Cardiac septum (tissue), 1 donor: ENCODE measurements at places on chromosomes 16 and 17.

- no peak for DNase-seq
Observed at GRCh38 chr16:67961551-67961957, 6.9 kb downstream of the SLC12A4 start.

- DNase-seq, result no peak
Observed at GRCh38 chr17:29042679-29043538, at the start of gene PIPOX. Gene PIPOX, plus strand, starts transcription at chr17:29043141. Its CDS starts 85 bp downstream, at chr17:29043226.

DNA sequence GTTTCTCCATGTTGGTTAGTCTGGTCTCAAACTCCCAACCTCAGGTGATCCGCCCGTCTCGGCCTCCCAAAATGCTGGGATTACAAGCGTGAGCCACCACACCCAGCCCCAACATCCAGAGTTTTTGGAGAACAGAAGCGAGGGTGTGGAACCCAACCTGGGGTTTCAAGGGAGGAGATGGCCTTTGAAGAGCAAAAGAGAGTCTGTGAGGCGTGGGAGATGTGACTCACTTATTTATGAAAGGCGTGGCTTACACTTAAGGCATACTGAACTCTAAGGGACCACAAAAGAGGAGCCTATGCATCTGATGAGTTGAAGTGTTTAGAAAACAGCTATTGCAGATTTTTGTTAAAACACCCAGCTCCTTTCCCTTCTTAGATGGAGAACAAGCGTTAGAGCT is 18.9 kb downstream of the ARSG start:
- DNase-seq, result no peak

- no peak for DNase-seq
Observed at GRCh38 chr16:66735891-66736290, 15.5 kb downstream of the DYNC1LI2 start.

DNA sequence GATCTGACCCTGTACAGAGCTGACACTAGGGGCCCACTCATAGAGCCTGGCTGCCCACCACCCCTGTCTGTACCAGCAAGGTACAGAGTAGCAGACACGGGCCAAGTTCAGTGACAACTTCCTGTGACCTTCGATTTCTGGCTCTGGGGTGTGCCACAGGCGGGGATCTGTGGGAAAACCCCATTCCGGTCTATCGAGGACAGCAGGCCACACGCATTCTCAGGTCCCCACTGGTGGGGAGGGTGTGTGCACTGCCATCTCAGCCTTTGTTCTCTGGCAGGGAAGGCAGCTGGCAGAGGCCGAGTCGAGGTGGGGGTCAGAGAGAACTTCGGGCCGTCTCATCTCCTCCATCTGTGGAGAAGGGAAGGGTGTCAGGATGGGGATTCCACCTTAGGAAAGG is 10.0 kb downstream of the NLE1 start:
- DNase-seq, result no peak

DNA sequence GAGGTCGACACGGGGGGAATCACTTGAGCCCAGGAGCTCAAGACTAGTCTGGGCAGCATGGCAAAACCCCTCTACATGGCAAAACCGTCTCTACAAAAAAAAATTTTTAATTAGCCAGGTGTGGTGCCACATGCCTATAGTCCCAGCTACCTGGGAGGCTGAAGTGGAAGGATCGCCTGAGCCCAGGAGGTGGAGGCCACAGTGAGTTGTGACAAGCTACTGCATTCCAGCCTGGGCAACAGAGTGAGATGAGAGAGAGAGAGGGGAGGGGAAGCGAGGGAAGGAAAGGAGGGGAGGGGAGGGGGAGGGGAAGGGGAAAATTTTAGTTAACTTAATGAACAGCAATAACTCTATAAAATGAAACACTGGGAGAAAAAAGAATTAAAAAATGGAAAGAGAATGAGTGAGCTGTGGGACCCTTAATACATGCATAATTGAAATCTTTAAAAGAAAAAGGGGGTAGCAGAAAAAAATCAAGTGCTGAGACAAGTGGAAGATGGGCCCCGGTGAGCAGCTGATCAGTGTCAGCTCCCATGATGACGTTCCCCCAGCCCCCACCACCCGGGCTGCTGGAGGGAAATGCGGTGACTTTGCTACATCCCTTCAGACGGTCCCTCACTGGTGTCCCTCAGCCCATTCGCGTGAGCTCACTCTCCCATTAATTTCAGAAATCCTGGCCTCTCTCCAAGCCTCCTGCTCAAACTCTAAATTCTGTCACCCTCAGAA is 2.7 kb downstream of the ASGR2 start:
- no peak for DNase-seq

DNA sequence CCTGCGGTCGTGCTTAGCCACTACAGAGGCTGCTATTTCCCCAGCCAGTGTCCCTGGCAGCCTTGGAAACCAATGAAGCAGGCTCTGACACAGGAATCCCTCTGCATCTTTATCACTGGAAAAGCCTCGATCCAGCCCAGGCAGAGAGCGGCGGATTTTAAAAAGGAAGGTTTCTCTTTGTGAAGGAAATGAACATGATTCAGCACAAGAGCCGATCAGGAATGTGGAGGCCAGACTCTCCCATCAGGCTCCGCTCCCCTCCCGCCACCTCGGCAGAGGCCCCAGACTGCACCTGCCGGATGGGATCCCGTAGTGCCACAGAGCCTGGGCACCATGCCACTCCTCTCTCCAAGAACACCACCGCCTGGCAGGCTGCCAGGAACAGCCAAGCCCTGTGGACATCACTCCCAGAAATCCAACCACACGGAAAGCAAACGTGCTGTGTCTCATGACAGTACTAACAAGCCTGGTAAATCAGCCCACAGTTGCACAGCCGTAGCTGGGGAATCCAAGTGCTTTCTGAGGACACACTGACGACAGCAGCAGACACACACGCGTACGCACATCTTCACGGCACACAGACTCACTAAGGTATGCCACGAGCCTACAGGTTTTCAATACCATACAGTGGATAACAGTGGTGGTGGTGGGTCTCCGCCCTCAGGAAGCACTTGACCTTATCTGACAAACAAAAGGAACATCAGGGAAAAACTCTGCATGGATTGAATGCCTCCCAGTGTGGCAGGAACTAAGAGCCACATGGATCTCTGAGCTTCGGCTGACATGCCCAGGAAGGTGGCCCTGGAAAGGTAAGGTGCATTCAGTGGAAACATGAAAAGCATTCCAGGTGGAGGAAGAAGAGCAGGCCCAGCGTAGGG is 5.4 kb downstream of the LRRC75A start:
- peak; percentile 87 for DNase-seq

DNA sequence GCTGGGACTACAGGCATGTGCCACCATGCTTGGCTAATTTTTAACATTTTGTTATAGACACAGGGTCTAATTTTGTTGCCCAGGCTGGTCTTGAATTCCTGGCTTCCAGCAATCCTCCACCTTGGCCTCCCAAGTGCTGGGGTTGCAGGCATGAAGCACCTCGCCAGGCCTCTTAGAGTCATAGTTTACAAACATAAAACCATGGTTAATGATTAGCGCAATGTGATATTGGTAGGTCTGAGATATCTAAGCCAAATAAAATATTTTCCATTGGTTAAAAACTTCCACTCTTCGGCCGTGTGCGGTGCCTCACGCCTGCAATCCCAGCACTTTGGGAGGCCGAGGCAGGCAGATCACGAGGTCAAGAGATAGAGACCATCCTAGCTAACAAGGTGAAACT is 16.6 kb downstream of the TXNDC11 start:
- no peak for DNase-seq

- DNase-seq, result no peak
Observed at GRCh38 chr16:30054451-30054850, 11.1 kb upstream of the ALDOA start.

GRCh38 chr17:45410144-45411091 is 22.3 kb downstream of the ARHGAP27 start:
- DNase-seq, result peak; percentile 89

DNA sequence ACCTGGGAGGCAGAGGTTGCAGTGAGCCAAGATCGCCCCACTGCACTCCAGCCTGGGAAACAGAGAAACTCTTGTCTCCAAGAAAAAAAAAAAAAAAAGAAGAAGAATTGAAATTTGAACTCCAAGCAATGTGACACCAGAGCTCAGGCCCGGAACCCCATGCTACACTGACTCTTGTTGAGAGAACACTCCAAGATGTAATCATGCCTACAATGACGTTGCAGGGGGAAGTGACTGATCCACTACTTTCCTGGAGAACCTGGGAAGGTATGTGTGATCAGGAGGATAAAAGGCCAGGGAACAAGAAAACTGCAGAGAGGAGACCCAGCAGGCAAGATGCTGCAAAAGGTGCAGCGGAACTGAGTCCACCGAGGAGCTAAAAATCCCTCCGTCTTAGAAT is 57.9 kb downstream of the ADCY9 start:
- no peak for DNase-seq

DNA sequence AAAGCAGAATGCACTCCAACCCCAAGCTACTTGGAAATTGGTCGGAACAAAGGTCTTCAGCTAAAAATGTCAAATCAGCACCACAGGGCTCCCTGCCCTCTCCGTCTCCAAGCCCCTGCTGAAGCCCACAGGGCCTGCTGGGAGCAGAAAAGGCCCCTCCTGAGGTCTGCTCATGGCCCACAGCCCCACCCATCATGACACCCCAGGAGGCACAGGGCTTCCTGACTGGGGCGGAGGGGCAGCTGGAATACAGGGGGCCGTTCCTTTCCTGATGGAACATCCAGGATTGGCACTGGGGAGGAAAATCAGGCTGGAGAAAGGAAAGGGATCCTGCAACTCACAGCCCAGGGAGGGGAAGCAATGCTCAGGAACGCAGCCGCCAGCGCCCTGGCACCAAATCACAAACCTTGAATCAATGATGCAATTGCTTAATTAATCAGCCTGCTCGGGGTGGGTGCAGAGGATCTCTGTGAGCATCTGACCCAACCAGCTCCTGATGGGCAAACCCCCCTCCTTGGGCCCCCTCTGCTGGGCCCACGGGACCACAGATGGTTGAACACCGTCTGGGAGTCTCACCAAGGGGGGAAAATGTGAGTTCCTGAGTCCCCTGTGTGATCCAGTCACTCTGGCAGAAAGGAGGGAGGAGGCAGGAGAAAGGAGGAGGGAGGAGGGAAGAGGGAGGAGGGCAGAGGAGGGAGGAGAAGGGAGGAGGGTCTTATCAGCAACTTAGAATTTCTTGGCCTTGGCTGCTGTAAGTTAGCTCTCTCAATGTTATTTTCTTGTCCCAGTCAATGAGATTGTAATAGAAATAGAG is 155.5 kb downstream of the ZNF423 start:
- no peak for DNase-seq

- no peak for DNase-seq
Observed at GRCh38 chr17:56597495-56597990, 4.0 kb downstream of the NOG start.

GRCh38 chr17:49224198-49224996 is 6.2 kb downstream of the PHOSPHO1 start:
- no peak for DNase-seq

- no peak for DNase-seq
Observed at GRCh38 chr17:81417879-81418709, 22.8 kb downstream of the BAHCC1 start.

GRCh38 chr16:53600126-53600525 is 97.1 kb upstream of the AKTIP start:
- no peak for DNase-seq

- no peak for DNase-seq
Observed at GRCh38 chr16:52271088-52271750, 275.7 kb downstream of the TOX3 start.

GRCh38 chr17:44759086-44759915 is 513 bp downstream of the ADAM11 start:
- no peak for DNase-seq

- no peak for DNase-seq
Observed at GRCh38 chr16:74713876-74714275, 13.2 kb upstream of the MLKL start.

GRCh38 chr16:48911700-48912099 is 301.7 kb upstream of the N4BP1 start:
- DNase-seq, result no peak

- no peak for DNase-seq
Observed at GRCh38 chr16:84446084-84446483, 58.4 kb downstream of the MEAK7 start.

DNA sequence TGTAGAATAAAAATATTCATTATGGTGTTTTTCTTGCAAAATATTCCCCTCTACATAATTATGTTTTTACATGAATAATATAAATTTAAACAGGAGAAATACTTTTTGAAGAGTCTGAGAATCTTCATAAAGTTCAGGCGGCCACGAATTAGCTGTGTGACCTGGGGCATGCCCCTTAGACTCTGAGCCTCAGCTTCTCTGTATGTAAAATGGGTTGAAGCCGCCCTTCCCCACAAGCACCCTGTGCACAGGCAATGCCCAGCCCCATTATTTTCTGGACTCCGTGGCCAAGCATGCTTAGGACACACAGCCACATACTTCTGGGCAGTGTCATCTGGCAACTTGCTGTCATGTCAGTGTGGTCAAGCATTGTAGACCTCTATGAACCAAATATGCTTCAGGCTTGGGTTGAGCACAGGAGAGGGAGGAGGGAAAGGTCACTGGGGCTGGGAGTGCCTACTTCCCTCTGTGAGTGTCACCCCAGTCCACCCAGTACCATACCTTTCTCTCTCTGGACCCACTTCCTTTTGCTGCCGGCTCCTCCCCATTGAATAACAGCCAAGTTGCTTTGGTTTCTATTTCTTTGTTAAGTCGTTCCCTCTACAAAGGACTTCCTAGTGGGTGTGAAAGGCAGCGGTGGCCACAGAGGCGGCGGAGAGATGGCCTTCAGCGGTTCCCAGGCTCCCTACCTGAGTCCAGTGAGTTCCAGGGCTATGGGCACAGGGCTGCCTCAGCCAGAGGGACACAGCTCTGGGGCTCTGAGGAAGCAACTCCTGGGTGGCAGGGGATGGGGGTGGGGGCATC is at the start of gene LGALS9:
TSS of gene LGALS9 (plus strand) at position 582 of the 804 bp plus-strand sequence. CDS start at position 660, 78 bp downstream.
- no peak for DNase-seq
